CD14-positive monocyte (primary cell): ENCODE measurements at places on chromosomes 13 and 19.

GRCh38 chr19:20038358-20039202 lies 725 bp downstream of the ZNF682 start:
- DNase-seq: no peak

GRCh38 chr13:97485320-97485719 lies 51.4 kb downstream of the RAP2A start:
- DNase-seq: no peak

DNA sequence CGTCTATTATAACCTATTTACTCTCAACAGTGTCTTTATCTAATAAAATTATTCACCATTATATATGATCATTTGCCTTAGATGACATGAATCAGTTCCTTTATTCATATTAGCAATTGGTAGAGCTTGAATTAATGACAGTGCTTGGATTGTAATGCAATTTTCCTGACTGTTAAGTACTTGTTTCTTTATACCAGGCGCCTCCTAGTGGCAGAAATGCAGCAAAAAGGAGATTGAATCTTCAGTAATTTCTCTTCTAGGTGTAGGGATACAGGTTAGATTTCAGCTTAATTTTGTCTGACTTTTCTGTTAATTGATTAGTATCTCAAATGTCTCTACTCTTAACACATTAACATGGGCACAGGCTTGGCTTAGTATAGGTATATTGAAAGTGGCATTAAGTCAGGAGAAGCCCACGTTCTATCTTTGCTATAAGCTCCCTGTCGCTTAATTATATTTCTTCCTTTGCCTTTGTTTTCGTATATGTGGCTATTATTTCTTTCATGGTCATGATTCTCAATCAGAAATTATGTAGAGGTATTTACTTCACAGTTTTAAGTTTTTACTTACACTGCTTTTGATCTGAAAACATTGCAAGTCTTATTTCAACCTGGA lies 9.1 kb upstream of the LHFPL6 start:
- peak; percentile 49 for DNase-seq

DNA sequence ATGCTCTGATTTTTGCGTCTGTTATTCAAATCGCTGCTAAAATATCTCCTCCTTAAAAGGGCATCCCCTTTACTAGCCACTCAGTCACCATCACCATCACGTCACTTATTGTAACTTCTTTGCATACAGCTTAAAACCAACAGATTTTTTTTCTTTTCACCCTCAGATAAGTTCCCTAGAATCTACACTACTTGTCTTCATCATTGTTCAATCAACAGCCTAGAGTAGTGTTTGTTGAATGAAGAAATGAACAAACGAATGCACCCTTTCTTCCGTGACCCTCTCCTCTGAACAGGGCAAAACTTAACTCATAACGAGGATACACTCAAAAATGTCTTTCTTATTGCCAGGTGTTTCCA lies 1.1 kb upstream of the AKAP11 start:
- no peak for DNase-seq

GRCh38 chr13:46620471-46620870 lies 67.5 kb downstream of the LRCH1 start:
- DNase-seq: no peak

GRCh38 chr13:103006641-103007426 lies 59.4 kb downstream of the SLC10A2 start:
- no peak for DNase-seq

GRCh38 chr19:55611300-55611982 lies 6.0 kb downstream of the ZNF865 start:
- no peak for DNase-seq

GRCh38 chr13:48040896-48041295 lies 3.4 kb downstream of the NUDT15 start:
- no peak for DNase-seq

DNA sequence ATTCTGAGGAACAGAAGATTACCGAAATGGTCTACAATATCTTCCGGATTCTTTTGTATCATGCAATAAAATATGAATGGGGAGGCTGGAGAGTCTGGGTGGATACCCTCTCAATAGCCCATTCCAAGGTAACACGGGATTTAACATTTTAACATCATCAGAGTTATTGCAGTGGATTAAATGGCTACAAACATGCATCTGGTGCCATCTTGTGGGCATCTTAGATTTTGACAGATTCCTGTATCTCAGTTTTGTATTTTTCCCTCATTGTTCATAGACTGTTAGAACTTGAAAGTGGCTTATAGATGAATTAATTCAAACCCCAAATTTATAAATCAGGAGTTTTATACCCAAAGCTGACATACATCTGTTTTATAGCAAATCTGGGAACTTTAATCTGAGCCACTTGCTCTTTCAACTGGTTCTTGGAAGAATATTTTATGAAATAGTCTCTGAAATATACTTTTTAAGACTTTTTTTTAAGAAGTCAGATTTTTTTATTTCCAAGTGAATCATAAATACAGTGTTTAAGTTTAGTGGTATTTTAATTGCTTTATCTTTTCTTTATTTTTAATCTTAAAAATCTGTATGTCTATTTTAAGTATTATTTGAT lies 215.2 kb downstream of the NBEA start:
- peak; percentile 36 for DNase-seq

- no peak for DNase-seq
Observed at GRCh38 chr13:48686636-48687210, 33.0 kb downstream of the CYSLTR2 start.

GRCh38 chr19:51242881-51243630 lies 7.8 kb upstream of the SIGLECL1 start:
- peak; percentile 44 for DNase-seq
